Stimulated activated CD8-positive, alpha-beta memory T cell treated with anti-CD3 and anti-CD28 coated beads, Interleukin-7, amount 100 ng/mL, for 24 hours (primary cell): ENCODE measurements at places on chromosomes 11 and 22.

DNA sequence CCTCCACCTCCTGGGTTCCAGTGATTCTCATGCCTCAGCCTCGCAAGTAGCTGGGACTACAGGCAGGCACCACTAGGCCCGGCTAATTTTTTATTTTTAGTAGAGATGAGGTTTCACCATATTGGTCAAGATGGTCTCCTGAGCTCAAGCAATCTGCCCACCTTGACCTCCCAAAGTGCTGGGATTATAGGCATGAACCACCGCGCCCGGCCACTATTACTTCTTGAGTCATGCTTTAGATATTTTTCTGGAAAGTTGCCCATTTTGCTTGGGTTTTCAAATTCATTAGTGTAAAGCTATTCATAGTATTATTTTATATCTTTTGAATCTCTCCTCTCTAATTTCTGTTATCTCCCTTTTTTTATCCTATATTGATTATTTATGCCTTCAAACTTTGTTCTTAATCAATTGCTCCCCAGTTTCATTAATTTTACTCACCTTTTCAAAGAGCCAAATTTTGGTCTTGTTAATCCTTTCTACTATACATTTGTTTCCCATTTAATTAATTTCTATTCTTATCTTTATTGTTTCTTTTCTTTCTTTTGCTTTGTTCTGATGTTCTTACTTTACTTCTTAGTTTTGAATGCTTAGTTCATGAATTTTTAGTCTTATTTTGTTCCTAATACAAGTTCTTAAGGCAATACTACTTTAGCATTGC, 10.3 kb upstream of the RAC2 start:
- DNase-seq, result no peak

DNA sequence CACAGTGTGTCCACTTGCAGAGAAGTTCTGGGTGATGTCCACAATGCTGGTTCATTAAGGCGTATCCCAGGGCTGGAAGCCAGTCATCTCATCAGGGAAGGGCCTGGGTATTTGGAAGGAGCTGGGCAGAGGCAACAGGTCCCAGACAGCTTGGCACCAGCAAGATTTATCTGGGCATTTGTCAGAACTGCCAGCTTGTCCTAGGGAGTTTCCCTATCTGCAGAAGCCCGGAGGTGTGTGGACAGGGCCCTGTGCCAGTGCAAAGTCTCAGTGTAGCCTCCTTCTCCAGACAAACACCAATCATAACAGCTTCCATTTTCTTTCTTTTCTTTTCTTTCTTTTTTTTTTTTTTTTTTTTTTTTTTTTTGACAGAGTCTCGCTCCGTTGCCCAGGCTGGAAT, 125.3 kb upstream of the TIMP3 start:
- no peak for DNase-seq

- DNase-seq, result no peak
Measured at GRCh38 chr22:48347311-48347710, 1480.4 kb downstream of the BRD1 start.

GRCh38 chr11:13227676-13228255, 49.8 kb upstream of the BMAL1 start:
- no peak for DNase-seq

- DNase-seq, result no peak
Measured at GRCh38 chr11:71267807-71268421, 15.5 kb upstream of the SHANK2 start.

- no peak for DNase-seq
Measured at GRCh38 chr11:60251485-60252212, 8.7 kb upstream of the MS4A4E start.

GRCh38 chr22:30855677-30856518, 112.7 kb downstream of the MORC2 start:
- DNase-seq, result no peak

GRCh38 chr22:24330636-24331035, 60.0 kb downstream of the SPECC1L start:
- DNase-seq, result no peak

DNA sequence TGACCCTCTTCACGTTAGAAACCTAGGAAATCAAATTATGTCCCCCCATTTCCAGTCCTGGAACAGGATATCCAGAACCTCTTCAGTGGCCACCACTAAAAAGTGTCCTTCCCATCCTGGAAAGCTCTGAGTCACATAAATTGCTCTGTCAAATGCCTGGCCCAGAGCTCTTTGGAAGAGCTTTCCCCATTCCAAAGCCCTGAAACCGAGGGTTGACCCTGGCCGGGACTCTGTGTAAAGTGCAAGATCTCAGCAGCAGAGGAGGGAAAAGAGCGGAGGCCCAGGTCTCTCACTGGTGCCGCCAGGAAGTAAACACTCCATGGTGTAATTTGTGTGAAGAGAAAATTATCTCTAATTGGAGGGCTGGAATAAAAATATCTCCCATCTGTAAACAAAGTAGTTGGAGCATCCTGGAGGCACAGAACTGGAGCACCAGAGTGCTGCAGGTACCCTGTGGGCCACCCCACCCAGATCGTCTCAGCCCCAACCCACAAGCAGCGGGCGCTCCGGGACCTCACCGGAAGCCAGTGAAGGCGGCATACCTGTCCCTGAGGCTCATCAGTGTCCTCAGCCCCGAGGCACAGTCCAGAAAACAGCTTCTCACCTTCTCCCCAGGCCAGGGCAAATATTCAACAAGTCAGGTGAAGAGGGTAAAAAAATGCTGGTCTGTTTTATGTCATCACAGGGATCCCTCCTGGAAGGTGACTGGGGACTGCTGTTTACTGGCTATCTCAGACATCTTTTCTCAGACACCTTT, 4.7 kb upstream of the JAM3 start:
- no peak for DNase-seq

DNA sequence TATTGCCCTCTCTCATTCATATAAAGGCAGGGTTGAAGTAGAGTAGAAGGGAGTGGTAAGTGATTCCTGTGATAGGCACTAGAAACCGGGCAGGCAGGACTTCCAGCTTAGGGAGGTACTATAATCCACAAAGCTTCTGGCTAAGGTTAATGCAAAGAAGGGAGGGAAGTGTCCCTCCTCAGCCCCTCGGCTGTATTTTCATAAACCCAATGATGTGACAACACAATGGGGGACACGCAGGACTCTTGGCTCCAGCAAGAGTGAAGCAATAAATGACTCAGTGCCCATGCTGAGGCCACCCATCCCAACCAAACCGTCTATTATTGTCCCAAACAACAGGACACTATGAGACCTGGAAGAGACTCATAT, 90.7 kb downstream of the ETS1 start:
- no peak for DNase-seq

DNA sequence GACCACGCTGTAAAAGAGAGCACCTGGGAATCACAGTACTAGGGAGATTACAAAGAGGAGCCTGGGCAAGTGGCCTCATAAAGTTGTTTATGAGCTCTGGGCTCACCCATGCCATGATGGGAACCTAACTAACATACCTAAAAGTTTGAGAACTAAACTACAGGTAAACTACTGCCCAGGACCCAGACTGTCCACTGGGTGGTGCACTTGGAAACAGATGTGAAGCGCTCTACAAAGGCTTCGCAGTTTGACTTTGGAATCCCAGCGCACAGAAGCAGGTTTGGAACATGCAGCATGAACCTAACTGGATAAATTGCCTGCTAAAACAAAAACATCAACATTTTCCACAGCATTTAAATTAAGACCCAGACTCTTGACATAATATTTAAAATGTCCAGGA, 418.6 kb downstream of the FAM181B start:
- no peak for DNase-seq

DNA sequence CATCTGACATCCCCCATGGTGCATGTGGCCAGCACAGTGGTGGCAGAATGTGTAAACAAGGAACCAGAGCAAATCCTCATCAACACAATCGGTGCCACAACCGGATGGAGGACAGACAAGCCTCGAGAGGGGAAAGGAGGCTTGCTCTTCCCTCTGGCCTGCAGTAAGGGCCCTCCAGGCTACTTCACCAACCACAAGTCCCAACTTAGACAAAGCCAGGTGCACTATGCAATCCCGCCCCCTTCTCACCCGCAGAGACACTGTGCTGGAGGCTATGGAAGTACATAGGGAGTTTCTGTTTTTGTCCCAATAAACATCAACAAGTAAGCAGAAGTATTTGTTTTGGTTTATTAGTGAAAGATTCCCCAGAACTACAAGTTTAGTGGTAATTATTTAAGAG, 54.3 kb downstream of the SPATA19 start:
- DNase-seq, result no peak

- DNase-seq, result no peak
Measured at GRCh38 chr11:20688761-20689160, 19.4 kb downstream of the NELL1 start.

DNA sequence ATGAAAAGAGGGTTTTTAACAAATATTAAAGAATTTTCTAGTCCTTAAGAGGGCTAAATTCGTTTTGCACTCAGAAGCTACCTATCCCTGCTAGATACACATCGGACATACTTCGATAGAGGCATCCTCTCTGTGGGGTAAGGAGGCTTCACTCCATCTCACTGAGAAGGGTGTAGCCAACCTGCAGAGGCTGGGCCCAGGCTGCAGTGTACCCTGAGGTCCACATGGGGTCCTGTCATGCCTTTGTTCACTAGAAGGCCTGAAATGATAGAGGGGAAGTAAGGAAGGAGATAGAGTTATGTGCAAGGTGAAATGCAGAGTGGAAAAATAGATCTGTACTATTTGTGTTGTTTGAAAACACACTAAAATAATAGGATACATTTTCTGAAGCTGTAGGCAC, 45.6 kb downstream of the IGSF9B start:
- no peak for DNase-seq

DNA sequence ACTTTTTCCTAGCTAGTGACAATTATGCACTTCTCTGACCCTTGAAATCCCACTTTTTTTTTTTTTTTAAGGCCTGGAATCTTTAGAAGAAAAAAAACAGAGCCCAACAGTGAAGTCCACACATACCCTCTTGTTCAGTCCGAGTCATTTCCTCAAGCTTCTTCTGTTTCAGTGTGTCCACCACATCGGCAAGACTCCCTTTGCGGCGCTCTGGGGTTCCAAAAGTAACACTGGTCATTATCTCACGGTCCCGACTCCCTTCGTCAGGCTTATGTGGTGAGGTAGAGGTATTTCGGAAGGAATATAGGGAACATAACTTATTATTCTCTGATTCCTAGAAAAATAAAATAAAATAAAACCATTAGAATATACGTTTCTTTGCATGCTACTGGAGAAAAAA, 38.0 kb downstream of the SOX6 start:
- DNase-seq, result no peak

DNA sequence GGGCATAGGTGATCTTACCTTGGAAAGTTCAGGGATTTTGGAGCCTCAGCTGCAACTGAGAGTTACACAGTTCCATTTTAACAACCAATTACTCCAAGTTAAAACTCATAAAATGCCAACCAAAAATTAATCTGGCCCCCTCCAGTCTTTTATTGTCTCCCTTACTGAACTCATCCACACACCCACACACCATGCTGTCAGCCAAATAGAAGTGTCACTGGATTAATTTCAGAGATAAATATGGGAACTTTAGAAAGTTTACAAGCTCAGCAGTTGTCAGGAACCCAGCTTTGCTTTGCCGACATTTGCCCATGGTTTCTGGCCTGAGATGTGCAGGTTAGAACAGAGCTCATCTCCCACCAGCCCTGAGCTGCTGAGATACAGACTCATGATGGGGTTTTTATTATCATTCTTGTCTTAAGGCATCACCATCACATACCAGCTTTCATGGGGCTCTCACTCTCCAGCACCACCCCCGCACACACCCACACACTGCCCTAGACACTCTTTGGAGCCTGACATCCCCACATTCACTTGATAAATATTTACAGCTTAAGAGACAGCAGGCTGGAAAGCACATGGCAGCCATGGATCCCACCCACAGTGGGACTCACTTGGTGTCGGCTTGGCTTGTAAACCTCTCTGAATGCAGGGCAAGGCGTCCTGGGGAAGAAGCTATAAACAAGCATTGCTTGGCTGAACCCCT, 23.7 kb upstream of the CTR9 start:
- DNase-seq, result no peak

DNA sequence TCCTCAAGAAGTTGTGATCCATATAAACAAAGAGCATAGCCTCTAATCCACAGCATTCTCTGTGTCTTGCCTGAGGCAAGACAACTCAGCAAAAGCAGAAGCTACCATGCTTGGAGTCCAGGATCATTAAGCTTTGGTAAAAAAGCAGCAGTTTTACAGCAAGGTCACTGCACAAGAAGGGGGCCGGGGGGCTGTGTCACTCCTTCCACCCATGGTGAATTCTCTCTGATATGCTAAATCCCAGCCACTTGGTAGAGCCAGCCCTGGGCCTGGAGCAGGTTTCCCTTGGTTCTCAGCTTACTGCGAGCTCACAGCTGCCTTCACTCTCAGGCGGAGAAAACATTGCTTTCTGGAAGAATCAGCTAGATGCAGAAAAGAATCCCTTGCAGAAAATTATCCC, 144.7 kb downstream of the TENM4 start:
- no peak for DNase-seq
